ENCODE measurements at places on chromosomes 2 and 18.

GRCh38 chr2:208250388-208250787 lies 4.5 kb downstream of the IDH1 start:
- DNase-seq = no peak

- no peak for DNase-seq
These were observed at the start of gene DTNA for GRCh38 chr18:34709750-34710441. DTNA (plus strand) TSS chr18:34710298; CDS start chr18:34755977, 45,679 bp downstream.

GRCh38 chr2:38653715-38654527 lies 12.0 kb upstream of the GALM start:
- DNase-seq = no peak

DNA sequence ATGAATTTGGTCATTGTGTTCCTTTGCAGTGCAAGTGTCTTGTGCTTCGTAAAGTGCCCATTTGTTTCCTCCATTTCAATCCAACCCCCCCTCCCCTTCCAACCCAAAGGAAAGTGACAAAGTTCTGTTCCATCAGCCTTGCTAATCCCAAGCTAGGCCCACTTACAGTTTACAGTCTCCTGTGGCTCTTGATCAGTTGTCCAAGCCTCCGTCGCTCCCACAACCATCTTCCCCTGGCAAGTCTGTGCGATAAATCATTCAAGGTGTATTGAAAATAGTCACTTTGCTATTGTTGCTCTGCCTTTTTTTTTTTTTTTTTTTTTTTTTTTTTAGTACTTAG lies 6.5 kb downstream of the POU3F3 start:
- no peak for DNase-seq

DNA sequence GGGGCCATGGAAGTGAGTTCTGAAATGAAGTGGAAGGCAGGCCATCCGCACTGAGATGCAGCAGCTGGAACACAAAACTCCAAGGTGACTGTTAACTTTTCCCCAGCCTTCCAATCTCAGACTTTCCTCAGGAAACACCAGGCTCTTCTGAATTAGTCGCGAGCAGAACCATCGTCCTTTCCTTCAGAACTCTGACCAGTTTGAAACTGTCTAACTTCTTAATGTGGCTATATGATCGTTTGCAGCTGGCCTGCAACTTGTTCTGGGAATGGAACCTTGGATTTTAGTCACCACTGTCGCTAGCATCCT lies 620 bp upstream of the RPL37A start:
- DNase-seq = no peak

GRCh38 chr2:203578759-203579643 lies 43.9 kb upstream of the RAPH1 start:
- DNase-seq = no peak

DNA sequence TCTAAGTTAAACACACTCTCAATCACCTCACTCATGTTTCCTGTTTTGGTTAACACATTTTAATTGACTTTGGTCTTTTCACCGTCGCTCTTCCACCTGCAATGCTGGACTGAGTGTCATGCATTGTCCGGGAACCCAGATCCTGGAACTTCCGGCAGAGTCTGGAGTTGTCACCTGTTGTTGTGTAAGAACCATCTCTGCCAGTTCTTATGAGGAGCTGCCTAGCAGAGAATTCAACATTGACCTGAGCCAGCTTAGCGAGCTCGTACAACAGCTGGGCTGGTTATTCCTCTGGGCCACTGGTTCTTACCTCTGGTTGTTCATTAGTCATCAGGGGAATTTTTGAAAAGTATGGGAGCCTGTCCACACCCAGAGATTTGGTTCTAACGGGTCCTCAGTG lies 75.7 kb downstream of the BCL2L11 start:
- no peak for DNase-seq

GRCh38 chr2:69605284-69605683 lies 38.3 kb downstream of the AAK1 start:
- DNase-seq = no peak

GRCh38 chr2:207296265-207296948 lies 130.7 kb upstream of the KLF7 start:
- no peak for DNase-seq

DNA sequence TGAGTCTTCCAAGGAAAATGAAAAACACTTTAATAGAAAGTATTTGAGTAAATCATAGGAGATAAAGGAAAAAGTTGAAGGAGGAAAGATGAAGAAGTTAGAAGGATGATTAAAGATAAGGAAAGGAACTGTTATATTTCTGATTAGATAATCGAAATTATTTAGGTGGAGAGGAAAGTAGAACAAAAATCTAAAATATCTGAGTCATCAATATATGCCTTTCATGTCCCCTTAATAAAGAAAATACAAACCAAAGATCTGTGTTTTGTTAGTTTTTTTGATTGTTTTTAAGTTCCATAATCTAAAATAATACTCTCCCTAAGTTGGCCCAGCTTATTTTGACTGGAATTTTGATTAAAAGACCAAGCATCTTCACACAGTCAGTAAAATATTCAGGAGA lies 412.9 kb upstream of the DDX18 start:
- no peak for DNase-seq

- DNase-seq = no peak
These were observed 2.1 kb upstream of the B3GNT7 start for GRCh38 chr2:231393149-231394131.

- DNase-seq = no peak
These were observed 104.4 kb downstream of the LIPG start for GRCh38 chr18:49666045-49666775.

Measured in spleen (tissue), 13 donors.